ENCODE measurements at places on chromosomes 1 and 21.

- DNase-seq: peak; percentile 33
These were observed 2.2 kb downstream of the FBXO28 start for GRCh38 chr1:224116131-224116530.

- DNase-seq: no peak
These were observed 5.0 kb upstream of the EFCAB14 start for GRCh38 chr1:46723901-46724300.

DNA sequence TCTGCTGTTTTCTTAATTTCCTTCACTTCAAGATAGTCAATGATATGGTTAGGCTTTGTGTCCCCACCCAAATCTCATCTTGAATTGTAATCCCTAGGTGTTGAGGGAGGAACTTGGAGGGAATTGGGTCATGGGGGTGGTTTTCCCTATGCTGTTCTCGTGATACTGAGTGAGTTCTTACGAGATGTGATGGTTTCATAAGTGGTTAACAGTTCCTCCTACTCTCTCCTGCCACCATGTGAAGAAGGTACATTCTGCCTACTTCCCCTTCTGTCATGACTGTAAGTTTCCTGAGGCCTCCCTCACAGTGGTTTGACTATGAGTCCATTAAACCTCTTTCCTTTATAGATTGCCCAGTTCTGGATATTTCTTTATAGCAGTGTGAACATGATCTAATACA is 74.0 kb upstream of the SAMSN1 start:
- DNase-seq: no peak

DNA sequence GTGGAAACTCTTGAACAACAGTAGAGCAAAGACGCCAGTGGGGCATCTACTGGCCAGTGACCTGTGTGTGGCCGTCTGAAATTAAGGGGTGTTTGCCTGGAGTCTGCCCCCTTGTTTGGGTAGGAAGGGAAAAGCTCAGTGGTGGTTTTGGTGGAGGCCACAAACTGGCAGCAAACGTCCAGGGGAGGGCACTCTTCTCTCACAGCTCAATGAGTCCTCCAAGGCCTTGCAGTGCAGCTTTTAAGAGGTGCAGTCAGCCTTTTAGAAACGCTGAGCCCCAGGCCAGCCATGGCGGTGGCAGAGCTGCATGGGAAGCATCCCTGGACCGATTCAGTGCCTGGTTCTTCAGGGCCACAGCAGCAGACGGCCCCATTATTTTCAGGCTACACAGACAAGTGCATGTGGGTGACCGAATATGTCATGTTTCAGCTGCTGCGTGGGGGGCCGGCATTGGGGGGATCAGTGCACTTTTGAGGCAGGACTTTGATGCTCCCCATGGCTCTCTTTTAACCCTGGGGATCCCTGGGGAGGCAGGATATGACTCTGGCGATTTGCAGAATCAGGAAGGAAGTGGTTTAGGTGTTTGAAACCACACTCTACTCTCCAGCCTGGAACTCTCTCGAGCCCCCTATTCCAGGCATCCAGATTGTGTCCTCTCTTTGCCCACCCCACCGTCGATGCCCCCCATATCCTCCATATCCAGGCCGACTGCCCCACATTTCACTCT is 414.0 kb downstream of the PRDM2 start:
- DNase-seq: no peak

GRCh38 chr1:8133190-8133589 is 107.1 kb upstream of the ERRFI1 start:
- DNase-seq: no peak

GRCh38 chr21:43959231-43960116 is 52.6 kb upstream of the TRAPPC10 start:
- no peak for DNase-seq

GRCh38 chr1:203187689-203188264 is 1.3 kb upstream of the CHI3L1 start:
- no peak for DNase-seq

Measured in epithelial cell of prostate (primary cell).